ENCODE measurements at places on chromosomes 5 and 9.

GRCh38 chr5:92559781-92560180 lies 1021.2 kb downstream of the NR2F1-AS1 start:
- no peak overlapping the region for H3K4me3 ChIP-seq
- DNase-seq, result no peak
- no peaks in the 10 kb centered on the region for H3K36me3 ChIP-seq
- H3K4me1 ChIP-seq, result no peaks in the 10 kb centered on the region

DNA sequence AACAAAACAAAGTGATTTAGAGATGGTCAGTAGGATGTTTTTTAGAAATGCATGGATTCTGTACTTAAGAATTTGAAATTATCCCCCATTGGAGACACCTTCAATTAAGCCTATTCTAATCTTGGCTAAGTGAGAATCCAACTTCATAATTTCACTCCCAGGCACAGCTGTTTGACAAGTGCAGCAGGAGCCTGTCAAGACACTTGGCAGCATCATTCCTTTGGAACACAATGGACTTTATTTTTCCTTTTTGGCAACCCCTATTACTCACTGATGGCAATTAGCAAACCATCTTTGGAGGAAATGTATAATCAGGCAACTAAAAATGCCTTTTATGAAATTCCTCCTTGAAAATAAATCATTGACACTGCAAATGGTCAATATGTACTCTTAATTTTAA lies 194.7 kb downstream of the GLIS3 start:
- H3K36me3 ChIP-seq, result no peaks in the 10 kb centered on the region
- DNase-seq, result no peak
- no peak overlapping the region for H3K4me3 ChIP-seq
- H3K4me1 ChIP-seq, result no peaks in the 10 kb centered on the region
- no peak overlapping the region for H3K27ac ChIP-seq

- H3K27ac ChIP-seq, result no peak within 1 kb of the TSS
- peak; percentile 95 for DNase-seq
- H3K4me1 ChIP-seq, result peaks cover 56% of the 10 kb centered on the region
- no peaks in the 10 kb centered on the region for H3K27me3 ChIP-seq
- no peak within 1 kb of the TSS for H3K4me3 ChIP-seq
These were observed at the start of gene HRCT1 for GRCh38 chr9:35905912-35906679. HRCT1 (plus strand) TSS chr9:35906202; CDS start chr9:35906288, 86 bp downstream.

- H3K27me3 ChIP-seq, result no peaks in the 10 kb centered on the region
- DNase-seq, result no peak
- no peak overlapping the region for H3K4me3 ChIP-seq
- H3K4me1 ChIP-seq, result no peaks in the 10 kb centered on the region
- H3K27ac ChIP-seq, result no peak overlapping the region
- peaks cover 2% of the 10 kb centered on the region for H3K36me3 ChIP-seq
These were observed 38.1 kb downstream of the ITGA1 start for GRCh38 chr5:52825826-52826225.

DNA sequence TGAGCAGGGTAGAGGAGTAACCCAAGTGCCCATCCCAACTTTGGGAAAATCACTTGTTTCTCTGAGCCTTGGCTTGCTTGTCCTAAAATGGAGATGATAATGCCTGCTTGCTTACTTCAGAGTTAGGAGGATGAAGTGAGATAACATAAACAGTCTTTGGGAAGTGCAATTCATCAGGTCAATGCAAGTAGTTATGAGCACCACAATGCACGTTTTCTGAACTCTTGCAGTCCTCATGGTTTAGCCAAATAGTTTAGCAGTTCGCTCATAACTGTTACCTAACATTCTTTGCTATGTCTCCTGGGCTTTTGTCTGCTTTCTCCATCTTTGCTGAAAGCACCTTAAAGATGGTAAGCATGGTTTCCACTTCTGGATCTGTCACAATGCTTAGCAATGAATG lies 270.0 kb downstream of the ADAMTSL1 start:
- H3K27me3 ChIP-seq, result no peaks in the 10 kb centered on the region
- no peak for DNase-seq
- no peak overlapping the region for H3K4me3 ChIP-seq
- H3K36me3 ChIP-seq, result no peaks in the 10 kb centered on the region
- H3K27ac ChIP-seq, result no peak overlapping the region
- no peaks in the 10 kb centered on the region for H3K4me1 ChIP-seq

GRCh38 chr5:180815293-180815917 lies 12.8 kb upstream of the MGAT1 start:
- H3K27ac ChIP-seq, result no peak overlapping the region
- peaks cover 13% of the 10 kb centered on the region for H3K4me1 ChIP-seq
- H3K27me3 ChIP-seq, result no peaks in the 10 kb centered on the region
- H3K4me3 ChIP-seq, result no peak overlapping the region

GRCh38 chr5:169429044-169429443 lies 128.1 kb upstream of the SLIT3 start:
- H3K4me1 ChIP-seq, result peaks cover 3% of the 10 kb centered on the region
- H3K4me3 ChIP-seq, result no peak overlapping the region
- no peak for DNase-seq
- no peaks in the 10 kb centered on the region for H3K36me3 ChIP-seq

DNA sequence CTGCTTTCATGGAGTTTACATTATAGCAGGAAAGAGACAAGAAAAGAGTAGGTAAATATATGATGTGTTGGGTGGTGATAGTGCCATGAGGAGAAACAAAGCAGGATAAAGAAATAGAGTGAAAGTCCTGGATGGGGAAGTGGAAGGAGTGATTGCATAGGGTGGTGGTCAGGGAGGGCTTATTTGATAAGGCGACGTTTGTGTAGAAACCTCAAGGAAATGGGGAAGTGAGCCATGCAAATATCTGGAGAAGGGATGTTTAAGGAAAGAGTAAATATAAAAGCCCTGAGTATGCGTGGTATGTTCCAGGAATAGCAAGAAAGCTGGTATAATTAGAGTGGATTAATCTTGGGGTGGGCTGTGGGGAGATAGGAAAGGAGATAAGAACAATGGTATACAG lies 134.7 kb upstream of the SV2C start:
- H3K4me3 ChIP-seq, result no peak overlapping the region
- no peak overlapping the region for H3K27ac ChIP-seq
- H3K4me1 ChIP-seq, result no peaks in the 10 kb centered on the region
- DNase-seq, result no peak
- no peaks in the 10 kb centered on the region for H3K27me3 ChIP-seq

DNA sequence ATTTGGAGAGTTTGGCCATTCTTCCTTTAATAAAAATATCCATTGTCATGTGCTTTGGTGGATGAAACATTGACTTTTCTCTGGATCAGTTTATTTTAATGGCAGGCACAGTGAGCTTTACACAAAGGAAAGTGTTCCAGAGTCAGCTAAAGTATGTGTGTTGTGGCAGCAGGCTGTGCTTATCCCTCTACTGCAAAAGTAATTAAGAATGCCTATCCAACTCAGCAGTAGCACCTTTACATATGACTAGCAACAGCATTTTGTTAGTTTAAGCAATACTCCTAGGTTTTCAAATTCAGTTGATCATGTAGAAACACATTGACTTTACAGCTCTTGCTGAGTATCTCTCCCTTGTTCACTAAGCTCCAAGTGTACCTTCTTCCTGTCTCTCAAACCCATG lies 730.5 kb upstream of the RGMB start:
- H3K27ac ChIP-seq, result no peak overlapping the region
- H3K27me3 ChIP-seq, result no peaks in the 10 kb centered on the region
- no peaks in the 10 kb centered on the region for H3K36me3 ChIP-seq
- no peak overlapping the region for H3K4me3 ChIP-seq
- no peaks in the 10 kb centered on the region for H3K4me1 ChIP-seq
- DNase-seq, result no peak

DNA sequence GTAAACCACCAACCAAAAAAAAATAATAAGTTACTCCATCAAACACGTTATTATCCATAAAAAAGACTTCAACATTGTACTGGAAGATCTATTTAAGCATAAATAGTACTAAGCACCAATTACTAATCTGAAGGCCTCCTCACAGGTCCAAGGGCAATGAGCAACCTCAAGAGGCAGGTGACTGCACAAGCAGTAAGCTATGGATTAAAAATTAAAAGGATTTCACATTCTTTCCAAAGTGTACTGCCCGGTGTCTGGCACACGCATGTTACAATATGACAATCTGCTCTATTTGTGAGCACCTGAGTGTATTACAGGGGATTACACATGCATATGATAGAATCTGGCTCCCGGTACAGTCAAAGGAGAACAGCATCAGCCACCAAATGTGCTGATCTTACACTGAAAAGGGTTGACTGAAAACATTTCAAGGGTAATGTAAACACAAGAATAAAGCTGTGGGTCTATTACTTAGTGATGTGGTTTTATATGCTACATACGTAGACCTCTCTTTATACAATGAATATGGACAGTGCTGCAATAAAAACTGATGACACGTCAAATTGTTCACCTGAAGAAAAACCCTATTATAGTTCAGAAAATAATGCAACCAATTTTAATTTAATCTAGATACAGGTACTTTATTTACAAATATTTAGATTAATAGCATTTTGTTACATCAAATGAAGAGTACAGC lies 22.8 kb downstream of the RAB14 start:
- peaks cover 5% of the 10 kb centered on the region for H3K36me3 ChIP-seq
- DNase-seq, result no peak
- no peaks in the 10 kb centered on the region for H3K27me3 ChIP-seq

DNA sequence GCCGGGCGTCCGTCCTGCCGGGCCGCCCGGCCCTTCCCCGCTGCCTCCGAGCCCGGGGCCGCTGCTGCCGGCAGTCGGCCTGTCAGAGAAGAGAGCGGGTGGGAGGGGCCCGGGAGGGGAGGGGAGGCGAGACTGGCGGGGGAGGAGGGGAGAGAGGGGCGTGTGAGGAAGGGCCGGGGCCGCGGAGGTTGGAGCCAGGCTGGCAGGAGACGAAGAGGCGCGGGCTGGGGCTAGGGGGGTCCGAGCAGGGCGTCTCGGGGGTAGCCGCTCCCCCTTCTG lies 570 bp downstream of the CREBRF start:
- H3K4me3 ChIP-seq, result peak overlapping the region; percentile 96
- no peaks in the 10 kb centered on the region for H3K4me1 ChIP-seq
- peak overlapping the region; percentile 27 for H3K27ac ChIP-seq
- peak; percentile 65 for DNase-seq
- no peaks in the 10 kb centered on the region for H3K27me3 ChIP-seq

DNA sequence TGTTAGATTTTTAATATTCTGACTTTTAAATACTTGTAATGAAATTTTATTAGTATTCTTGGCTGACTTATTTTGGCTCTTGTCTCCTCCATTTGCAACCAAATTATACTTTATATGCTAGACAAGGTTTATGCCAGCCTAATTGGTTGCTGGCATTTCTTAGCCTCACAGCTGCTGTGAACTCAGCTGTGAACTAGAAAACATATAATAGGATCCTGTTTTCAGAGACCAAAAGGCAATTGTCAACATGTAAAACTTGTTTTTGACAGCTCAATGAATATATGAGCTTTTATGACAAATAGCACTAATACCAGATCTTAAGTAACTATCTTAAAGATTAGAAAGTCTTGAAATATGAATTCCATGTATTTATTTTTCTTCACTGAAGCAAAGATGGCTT lies 25.9 kb downstream of the KIF2A start:
- H3K4me3 ChIP-seq, result no peak overlapping the region
- no peak overlapping the region for H3K27ac ChIP-seq
- H3K27me3 ChIP-seq, result no peaks in the 10 kb centered on the region
- H3K36me3 ChIP-seq, result peaks cover 10% of the 10 kb centered on the region
- DNase-seq, result no peak

GRCh38 chr5:144237851-144238250 lies 67.2 kb downstream of the KCTD16 start:
- no peaks in the 10 kb centered on the region for H3K36me3 ChIP-seq
- H3K4me1 ChIP-seq, result no peaks in the 10 kb centered on the region
- DNase-seq, result no peak
- no peaks in the 10 kb centered on the region for H3K27me3 ChIP-seq

DNA sequence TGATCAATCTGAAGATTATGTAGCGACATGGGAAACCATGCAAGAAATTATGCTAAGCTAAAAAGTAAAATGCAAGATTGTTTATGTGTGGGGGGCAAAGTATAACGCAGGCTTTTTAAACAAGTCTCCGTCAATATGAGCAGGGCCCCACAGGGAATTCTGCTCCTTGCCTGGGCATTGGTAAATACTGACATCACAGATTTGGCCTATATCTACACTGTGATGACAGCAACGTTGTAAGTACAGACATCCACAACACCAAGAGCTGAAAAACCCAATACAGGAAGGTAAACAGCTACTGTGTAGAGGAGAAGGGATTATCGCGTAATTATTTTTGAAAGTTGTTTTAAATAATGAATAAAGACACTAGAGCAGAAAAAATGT lies 74.5 kb upstream of the SLC25A51 start:
- DNase-seq, result no peak
- no peaks in the 10 kb centered on the region for H3K27me3 ChIP-seq
- H3K36me3 ChIP-seq, result peaks cover 21% of the 10 kb centered on the region
- peaks cover 8% of the 10 kb centered on the region for H3K4me1 ChIP-seq
- no peak overlapping the region for H3K4me3 ChIP-seq

- H3K36me3 ChIP-seq, result peaks cover 44% of the 10 kb centered on the region
- no peaks in the 10 kb centered on the region for H3K27me3 ChIP-seq
- H3K27ac ChIP-seq, result no peak overlapping the region
- H3K4me3 ChIP-seq, result peak overlapping the region; percentile 31
- no peaks in the 10 kb centered on the region for H3K4me1 ChIP-seq
These were observed 15.7 kb downstream of the CEP72 start for GRCh38 chr5:627840-628239.

DNA sequence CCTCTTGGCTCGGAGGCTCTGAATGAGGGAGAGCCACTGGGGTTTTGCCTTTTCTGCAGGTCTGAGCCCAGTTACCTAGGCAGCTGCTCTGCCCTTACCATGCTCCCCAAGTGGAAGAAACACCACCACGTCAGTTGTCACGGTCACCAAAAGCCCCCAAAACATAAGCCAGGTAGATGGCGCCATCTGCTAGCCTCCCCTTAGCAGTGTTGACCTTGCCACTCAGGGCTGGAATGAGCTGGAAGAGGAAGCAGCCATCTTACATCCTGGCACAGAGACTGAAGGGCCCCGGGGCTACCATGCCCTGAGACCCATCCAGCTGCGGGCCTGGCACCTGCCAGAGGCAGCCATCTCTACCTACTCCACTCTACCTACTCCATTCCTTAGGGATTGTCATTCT lies 7.4 kb downstream of the ZER1 start:
- H3K36me3 ChIP-seq, result peaks cover 8% of the 10 kb centered on the region
- no peak overlapping the region for H3K27ac ChIP-seq
- H3K4me3 ChIP-seq, result no peak overlapping the region
- no peak for DNase-seq
- no peaks in the 10 kb centered on the region for H3K4me1 ChIP-seq
- H3K27me3 ChIP-seq, result no peaks in the 10 kb centered on the region

- no peak for DNase-seq
- no peak overlapping the region for H3K4me3 ChIP-seq
- no peaks in the 10 kb centered on the region for H3K27me3 ChIP-seq
- H3K27ac ChIP-seq, result no peak overlapping the region
- no peaks in the 10 kb centered on the region for H3K36me3 ChIP-seq
- H3K4me1 ChIP-seq, result no peaks in the 10 kb centered on the region
These were observed 121.8 kb downstream of the SLF1 start for GRCh38 chr5:94740286-94740685.

DNA sequence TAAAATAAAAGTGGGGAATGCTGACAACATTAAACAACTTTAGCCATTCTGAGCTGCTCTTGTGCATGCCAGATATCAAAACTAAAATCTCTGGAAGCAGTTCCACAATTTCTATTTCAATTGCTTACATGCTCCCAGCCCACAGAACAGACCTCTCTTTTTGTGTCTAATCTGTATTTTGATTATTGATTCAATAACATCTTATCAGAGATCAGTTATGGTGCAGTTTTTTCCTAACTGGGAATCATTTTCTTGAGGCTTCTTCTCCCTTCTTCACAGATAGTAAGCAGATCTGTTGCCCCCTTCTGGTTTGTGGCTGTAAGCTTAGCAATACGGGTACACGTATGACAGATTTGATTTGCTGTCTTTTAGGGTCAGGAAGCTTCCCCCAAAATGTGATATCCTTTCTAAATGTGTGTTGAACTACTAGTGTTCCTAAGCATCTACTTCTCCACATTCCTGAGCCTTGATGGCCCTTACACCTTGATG lies 39.4 kb downstream of the MRPS27 start:
- H3K4me3 ChIP-seq, result no peak overlapping the region
